ENCODE measurements at places on chromosomes 2 and 18.

GRCh38 chr18:59800897-59801296 is 98.9 kb upstream of the PMAIP1 start:
- no peak for DNase-seq

DNA sequence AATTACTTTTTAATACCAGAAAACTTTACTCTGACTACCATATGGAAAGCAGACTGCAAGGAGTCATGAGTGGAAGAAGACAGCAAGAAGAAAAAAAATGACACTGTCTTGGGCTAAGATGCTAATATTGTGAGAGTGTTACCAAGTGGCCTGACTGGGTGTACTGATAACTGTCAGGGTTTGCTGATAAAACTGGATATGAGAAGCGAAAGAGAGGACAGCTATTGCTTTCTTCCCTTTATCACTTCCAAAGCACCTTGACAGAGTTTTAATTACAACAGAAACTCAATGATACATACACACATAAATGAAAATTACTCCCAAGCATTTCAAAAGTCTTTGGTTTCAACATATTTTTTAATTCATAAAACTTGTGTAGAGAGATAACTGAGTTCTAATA is 368.5 kb downstream of the ZEB2 start:
- no peak for DNase-seq

- DNase-seq = no peak
Observed at GRCh38 chr2:215358312-215358845, 46.5 kb downstream of the ATIC start.

DNA sequence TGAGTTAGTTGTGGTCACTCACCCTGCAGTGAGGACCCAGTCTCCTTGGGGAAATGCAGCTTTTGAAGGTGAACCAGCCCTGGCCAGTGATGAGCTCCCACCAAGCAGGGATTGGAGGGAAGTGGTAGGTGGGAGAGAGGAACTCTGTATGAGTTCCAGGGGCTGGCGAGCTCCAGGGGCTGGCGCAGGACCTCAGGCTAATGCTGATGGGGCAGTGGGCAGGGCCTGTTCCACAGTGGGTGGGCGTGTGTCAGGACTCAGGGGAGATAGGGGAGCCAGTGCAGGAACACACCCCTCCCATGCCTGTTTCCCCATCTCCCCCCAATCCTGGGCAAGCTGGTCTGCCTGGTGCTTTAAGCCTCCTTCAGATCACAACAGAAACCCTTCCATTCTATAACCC is 208.4 kb downstream of the DYSF start:
- no peak for DNase-seq

DNA sequence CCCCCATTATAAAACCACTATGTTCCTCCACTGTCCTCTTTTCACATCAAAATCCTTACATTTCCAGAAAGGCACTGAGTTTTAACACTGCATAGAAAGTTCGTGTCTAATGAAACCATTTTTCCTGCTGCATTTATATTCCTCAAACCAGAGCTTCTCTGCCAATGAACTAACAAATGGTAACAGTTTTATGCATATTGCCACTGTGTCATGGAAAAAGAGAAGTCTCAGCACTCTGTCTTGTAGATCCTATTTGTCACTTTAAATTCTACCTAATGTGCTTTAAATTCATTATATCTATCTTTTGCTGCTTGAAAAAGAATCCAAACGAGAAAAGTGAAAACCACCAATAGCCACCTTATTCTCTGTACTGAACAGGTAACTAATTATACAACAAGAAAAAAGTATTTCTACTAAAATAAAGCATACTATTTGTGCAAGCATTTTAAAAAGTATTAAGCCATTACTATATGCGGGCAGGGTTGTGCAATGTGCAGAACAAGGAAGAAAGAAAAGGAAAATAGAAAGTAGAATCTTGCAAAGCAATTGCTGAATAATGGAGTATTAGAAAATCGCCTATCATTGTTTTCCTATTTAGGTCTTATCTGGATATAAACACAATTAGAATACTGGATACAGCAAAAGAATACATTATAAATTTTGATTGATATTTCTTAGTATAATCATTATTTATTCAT is 328.9 kb downstream of the ZEB2 start:
- DNase-seq = no peak

DNA sequence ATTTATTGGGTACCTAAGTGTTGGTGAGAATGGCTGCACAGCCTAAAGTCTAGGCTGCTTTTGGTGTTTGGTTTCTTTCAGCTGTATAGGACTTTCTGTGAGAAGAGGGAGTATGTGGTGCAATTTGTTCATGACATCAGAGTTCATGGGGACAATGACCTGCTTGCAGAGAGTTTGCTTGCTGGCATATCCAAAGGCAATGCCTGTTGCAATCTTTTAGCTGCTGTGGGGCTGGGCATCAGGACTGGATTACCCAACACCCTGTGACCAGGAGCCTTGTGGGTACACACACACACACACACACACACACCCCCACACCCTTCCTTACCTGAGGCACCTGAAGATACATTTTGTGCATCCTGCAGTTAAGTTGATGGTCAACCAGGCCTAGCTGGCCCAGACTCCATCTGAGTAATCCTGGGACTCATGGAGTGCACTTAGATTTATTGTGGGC is 68.4 kb downstream of the LIPG start:
- no peak for DNase-seq

DNA sequence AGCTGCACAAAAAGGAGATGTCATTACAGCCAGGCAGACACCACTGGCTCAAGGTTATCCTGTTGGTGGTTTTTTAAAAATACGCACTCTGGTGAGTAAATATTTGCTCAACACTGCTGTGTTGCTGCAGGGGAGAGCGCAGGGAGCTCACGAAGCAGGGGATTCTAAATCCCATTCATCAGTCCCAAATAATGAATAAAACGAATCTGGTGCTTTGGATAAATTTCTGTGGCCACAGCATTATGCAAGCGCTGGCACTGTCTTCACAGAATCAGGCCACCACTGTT is 256.2 kb downstream of the HDAC4 start:
- no peak for DNase-seq

DNA sequence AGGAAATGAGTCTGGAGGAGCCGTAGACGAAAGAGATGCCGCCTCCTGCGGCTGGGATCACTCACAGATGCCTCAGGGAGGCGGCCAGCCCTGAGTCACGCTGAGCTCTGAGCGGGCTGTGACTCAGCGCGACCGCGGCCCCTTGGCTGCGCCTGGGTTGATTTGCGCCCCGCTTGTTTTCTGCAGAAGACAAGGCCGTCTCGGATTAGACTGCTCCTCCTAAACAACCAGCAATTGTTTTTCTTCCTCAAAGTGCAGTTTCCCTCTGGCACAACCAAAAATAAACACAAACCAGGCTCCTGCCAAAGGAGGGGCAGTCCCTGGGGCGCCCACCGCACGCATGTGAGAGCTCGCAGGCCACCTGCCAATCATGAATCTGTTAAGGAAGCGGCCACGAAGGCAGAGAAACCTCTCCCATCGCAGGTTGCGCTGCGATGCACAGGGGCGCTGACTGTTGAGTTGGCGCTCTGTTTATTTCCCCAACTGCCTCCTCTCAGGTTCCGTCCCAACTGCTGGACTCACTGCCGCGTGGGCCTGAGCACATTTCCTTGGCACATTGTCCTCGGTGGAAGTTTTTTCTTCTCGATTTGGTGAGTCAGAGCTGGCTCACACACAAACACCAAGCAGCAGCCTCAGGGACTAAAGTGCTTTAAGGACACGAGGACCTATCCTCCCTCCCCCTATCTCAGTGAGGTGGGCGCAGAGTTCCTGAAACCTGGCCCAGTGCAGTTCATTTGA is 85.2 kb upstream of the NDUFV2 start:
- DNase-seq = peak; percentile 19

GRCh38 chr2:118853651-118854291 is 6.3 kb upstream of the EN1 start:
- DNase-seq = no peak

GRCh38 chr2:222576171-222577081 is 79.5 kb downstream of the FARSB start:
- DNase-seq = no peak

DNA sequence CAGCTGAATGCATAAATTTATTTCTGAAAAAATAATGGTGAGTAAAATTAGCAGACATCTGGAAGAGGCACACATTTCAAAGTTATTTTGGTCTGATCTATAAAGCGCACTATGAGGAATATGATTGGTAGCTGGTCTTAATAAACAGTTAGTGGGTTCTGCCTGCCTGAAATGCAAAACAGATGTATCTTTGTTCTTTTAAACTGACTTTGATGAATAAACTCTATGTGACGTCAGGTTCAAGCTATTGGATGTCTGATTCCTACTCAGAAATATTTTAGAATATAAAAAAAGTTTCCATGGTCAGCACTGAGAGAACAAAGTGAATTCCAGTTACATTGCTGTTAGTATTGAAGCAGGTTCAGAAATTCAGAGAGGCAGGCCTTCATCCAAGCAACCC is 136.4 kb downstream of the TPGS2 start:
- no peak for DNase-seq

- DNase-seq = no peak
Observed at GRCh38 chr18:45642238-45642637, 27.0 kb downstream of the SLC14A2 start.

DNA sequence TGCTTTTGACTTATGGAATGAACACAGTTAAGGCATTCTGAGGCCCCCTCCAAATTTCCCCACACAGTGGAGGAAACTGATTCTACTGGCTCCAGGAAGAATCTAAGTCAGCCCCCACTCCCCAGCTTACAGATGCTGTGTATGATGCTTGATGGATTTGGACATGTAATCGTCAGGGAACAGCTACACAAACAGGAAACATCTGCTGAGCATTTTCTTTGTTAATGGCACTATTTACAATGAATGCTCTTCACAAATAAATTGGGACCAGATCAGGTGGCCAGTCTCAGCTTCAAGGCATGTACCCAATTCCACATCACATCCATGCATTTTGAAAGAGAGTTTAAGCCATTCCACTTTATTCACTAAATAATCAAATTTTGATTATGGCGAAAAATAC is 562.3 kb downstream of the SOX11 start:
- no peak for DNase-seq

DNA sequence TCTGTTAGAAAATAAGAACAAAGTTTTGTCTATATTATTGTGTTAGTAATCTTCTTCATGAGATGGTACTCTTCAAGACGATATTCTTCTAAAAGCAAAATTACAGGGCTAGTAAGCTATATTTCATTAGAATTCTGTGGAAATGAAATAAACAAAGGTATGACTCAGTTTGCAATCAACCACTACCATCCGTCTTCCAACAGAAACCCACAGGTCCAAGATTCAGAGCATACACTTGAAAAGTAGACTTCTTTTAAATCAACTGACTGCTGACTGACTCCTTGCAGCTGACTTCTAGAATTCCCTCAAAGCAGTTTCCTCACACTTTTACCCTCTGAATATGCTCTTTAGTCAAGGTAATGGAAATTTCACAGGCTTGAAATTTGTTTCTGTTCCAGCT is 193.7 kb downstream of the GCA start:
- DNase-seq = no peak

GRCh38 chr2:239150125-239151011 is 250.5 kb downstream of the HDAC4 start:
- no peak for DNase-seq

DNA sequence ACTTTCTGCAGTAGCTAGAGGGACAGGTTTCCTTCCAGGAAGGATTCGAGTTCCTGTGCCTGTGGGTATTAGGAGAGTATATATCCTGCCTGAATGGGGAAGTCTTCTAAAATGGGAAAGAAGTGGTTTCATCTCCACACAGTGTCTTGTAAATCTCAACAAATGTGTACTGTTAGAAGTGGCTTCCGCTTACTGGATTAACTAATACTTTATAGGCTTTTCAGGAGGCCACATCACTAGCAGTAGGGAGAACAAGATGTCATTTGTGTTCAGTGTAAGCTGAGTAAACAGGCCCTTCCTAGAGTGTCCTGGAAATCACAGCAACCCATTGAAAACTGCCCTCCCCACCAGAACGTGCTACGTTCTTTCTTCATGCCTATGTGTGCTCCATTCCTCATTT is 12.5 kb upstream of the POLR1B start:
- DNase-seq = no peak

GRCh38 chr2:224933431-224933830 is 108.8 kb downstream of the DOCK10 start:
- no peak for DNase-seq

DNA sequence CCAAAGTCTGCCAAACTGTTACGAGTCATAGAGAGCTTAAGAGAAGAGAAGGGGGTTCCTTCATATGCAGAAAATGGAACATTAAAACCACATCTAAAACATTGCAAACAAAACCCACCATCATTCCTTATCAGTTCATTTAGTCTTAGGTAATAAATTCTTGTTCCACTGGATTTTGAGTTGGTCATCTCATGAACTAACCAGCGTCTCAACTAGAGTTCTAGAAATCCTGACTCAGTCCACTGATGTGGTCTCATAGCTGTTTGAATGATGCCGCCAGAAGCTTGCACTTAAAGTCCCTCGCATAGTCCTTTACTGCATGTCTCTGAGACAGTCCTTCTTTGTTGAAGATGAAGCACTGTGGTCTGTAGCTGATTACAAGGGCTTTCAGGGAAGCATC is 15.0 kb upstream of the CAB39 start:
- no peak for DNase-seq

DNA sequence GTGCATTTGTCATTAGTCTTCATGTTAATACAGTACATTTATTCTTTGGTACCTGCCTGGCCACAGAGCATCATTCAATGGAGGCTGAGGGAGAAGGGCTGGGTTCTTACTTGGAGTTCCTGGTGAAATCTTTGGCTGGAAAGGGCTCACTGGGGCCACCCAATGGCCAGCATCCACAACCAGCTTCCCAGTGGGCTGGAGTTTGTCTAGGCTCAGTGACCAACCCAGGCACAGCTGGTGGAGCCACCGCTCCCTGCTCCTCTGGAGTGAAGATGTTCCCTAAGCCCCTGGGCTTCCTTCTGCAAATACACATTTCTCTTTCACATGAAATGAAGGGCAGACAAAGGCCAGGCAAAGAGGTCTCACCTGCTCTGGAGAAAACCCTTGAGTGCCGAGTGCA is 34.4 kb downstream of the EHD3 start:
- no peak for DNase-seq

GRCh38 chr2:180017784-180018183 is 10.7 kb upstream of the CWC22 start:
- DNase-seq = no peak

GRCh38 chr2:86225581-86225980 is 26.3 kb downstream of the MRPL35 start:
- DNase-seq = no peak

DNA sequence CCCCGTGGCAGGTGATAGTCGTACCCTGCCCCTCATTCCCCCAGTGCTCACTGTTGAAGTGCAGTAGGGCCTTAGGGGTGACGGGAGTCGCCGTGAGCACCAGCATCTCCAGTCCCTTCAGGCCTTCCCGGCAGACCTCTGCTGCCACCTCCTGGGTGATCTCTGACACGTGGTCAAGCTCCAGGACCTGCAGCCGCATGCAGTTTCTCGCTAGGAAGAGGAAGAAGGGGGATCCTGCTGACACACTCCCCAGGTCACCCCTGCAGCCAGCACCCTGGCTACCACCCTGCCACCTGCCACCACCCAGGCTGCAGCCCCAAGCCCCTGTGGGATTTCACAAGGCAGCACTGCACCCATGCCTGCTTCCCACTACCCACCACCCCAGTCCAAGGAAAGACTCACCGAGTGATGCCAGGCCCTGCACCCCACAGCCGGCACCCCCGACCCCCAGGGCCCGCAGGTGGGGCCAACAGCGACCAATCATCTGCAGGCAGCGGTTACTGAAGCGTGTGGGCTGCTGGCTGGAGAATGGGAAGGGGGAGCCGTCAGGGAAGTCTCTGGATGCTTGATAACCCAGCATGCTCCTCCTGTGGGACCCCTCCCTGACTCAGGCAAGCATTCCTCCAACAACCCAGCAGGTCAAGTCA is 23.8 kb downstream of the FBXO41 start:
- no peak for DNase-seq
